ENCODE measurements at places on chromosomes 13 and 19.

GRCh38 chr13:19117913-19118739, 63.5 kb downstream of the TUBA3C start:
- no peak for DNase-seq

DNA sequence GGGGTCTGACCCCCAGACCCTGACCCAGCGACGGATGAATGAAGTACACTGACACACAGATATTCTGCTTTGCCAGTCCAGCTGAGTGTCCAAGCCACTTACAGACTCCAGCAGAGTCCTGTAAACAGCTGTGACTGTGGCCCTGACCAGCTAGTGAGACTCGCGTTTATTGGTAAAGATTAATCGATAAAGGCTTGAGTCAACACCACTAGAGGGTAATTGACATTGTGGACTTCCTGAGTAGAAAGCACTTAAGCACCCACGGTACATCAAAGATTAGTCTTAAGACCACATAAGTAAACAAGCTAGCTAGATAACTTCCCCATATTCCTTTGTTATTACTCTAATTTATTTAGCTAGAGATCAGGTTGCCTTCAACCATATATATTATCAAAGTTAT, 146.0 kb downstream of the OXGR1 start:
- DNase-seq: no peak

DNA sequence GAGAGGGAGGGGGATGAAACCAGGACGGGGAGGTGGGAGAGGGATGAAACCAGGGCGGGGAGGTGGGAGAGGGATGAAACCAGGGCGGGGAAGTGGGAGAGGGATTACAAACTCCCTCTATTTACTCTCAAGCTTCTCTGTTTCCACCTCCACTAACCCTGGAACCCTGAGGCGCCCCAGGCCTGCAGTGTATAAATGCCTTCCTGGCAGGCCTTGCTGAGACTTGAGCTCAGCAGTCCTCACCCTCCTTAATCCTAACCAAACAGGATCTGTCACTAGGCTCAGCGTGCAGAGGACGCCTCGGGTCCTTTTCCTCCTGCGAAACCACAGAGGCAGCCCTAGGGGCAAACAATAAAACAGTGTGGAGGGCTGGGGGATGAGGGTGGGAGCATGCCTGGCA, 32.1 kb upstream of the OR1M1 start:
- peak; percentile 70 for DNase-seq

DNA sequence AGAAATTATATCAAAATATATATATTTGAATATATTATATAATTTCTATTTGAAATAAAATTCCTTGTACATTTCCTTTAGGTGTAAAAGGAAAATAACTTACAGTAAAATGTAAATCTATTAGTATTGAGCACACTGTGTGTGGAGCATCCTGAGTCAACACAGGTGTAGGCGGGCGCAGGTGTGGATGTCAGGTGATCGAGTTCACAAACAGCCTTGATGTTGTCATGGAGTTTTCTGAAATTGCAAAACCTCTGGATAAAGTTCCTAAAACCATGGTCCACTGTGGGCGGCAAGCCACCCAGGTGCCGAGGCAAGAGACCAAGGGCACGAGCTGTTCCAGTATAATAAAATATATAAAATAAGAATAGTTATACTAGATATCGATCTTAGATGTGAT, 27.7 kb upstream of the MCF2L start:
- DNase-seq: no peak

GRCh38 chr19:18208098-18208951, 4.5 kb upstream of the RAB3A start:
- no peak for DNase-seq

GRCh38 chr19:46472592-46472991, 1.2 kb upstream of the PNMA8A start:
- no peak for DNase-seq

DNA sequence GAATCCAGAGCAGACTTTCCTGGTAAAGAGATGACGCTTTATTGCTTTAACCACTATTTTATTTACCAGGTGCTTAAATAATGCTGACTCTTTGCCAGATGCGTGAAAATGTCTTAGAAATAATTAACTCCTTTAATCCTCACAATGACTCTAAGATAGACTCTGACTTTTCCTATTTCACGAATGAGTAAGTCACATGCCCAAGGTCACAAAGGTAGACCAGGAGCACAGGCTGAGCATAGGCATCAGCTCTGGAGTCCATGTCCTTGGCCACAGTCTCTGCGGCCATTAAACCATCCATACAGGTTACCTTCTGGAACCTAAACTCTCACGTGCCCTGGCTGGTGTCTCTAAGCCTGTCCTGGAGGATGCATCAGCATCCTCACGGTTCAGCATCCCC, 87.3 kb downstream of the ERCC5 start:
- DNase-seq: no peak

Data from A549 (cell line).